Left ventricle myocardium inferior (tissue), 1 donor: ENCODE measurements at places on chromosomes 4 and X. TPM values are rescaled to one million over a fixed set of nuclear protein-coding genes. Genes with fewer than 3 reads are reported as not detected.

The GPR143 gene
- total RNA-seq: not detected

The ANOS1 gene
- 5.0 TPM for total RNA-seq

The ZAR1 gene
- total RNA-seq: not detected

GRCh38 chr4:77827343-77827742 is 8.2 kb upstream of the CNOT6L start:
- H3K4me3 ChIP-seq: no peak overlapping the region
- H3K4me1 ChIP-seq: no peaks in the 10 kb centered on the region
- H3K36me3 ChIP-seq: no peaks in the 10 kb centered on the region
- H3K27ac ChIP-seq: no peak overlapping the region
- DNase-seq: no peak

The DNAAF6 gene
- total RNA-seq: not detected

The NRK gene
- total RNA-seq: 2.7 TPM
